CD4-positive, alpha-beta T cell treated with Interleukin-10 for 1 hour (primary cell): ENCODE measurements at places on chromosomes 7 and 10.

DNA sequence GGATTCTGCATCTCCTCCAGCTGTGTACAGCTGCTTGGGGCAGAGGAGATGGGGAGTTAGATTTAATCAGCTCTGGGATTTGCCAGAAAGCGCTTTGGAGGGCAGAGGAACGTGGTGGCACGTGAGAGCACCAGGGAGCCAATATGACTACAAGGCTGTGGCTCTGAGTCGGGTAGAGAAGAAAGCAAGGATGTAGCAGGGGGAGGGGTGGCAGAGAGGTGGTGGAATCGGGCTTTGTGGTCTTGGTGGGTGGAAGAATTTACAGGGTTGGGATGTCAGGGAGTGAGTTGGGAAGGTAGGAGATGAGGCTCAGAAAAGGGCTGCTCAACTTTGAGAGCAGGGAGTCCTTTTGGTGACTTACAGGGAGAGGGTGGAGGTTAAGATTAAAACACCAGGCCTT is 113.6 kb downstream of the CCNY start:
- DNase-seq = no peak

DNA sequence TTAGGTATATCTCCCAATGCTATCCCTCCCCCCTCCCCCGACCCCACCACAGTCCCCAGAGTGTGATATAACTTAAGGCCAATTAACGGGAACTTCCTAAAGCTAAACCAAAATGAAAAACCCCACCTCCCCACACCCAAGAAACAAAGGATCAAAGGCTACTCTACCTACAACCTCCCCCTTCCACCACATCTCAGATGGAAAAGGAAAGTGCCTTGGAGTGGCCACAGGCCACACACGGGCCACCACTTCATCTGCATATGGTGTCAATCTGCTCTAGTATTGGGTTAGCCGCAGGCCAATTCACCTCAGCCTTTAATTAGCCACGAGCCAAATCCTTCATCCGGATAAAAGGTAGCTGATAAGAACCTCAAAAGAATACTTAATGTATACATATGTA is 19.6 kb downstream of the CSTF2T start:
- no peak for DNase-seq

DNA sequence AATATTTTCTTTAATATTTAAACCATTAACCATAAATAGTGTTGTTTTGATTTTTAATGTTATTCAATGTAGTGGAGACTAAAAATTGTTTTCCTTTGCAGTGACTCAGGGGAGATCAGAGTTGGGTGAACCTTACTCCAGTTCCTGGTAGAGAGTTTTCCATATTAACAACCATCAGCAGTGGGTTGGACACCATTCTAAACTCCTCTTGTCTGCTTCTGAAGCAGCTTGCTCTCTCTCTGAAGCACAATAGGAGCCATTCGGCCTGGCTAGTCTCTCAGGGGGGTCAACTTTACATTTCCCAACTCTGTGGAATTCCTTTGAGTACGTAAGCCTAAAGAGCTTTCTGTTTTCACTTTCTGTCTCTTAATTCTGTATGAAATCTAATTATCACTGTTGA is 9.4 kb upstream of the NRG3 start:
- DNase-seq = no peak

- no peak for DNase-seq
These were observed 118.2 kb downstream of the VPS50 start for GRCh38 chr7:93350338-93350737.
